ENCODE measurements at places on chromosomes 5 and 9.

GRCh38 chr5:3025392-3025791 lies 273.9 kb upstream of the IRX2 start:
- no peak for DNase-seq

GRCh38 chr9:89803403-89803802 lies 198.6 kb downstream of the GADD45G start:
- no peak for DNase-seq

DNA sequence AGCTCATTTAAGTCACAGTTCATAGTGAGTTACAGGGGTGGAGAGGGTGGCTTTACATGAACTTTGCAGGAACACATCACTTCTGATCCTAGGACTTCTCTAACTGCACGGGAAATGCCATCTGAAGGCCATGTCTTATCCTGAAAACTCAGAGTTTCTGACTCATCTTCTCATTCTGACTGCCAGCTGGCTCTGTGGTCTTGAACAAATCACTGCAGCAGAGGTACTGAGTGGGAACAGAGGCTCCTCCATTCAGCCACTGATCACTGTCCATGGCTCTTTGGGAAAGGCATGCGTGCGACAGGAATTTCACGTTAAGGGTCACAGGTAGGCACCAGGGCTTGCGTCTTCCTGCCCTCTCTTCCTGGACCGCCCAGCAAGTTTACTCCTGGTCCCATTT lies 114.6 kb upstream of the LRRTM2 start:
- DNase-seq: no peak

GRCh38 chr9:82333671-82334070 lies 345.1 kb downstream of the SPATA31D1 start:
- no peak for DNase-seq

DNA sequence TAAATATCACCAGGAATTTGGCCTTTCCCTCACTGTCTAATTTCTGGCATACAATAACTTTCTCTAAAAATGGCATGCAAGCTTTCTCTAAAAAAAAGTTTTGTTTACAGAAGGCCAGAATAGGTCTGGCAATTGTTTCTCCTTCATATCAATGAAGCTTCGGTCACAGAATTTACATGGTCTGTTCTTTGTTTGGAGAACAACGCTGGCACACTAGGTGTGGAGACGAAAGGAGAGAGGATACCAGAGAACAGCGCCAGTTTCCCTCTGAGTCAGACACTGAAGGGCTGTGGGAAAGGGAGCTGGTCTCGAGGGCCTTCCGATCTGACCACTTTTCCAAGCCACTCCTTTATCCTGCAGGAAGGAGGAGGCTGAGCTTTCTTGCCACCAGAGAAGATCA lies 60.1 kb upstream of the ITGA1 start:
- DNase-seq: no peak

GRCh38 chr9:113934829-113935676 lies 58.9 kb downstream of the ZNF618 start:
- DNase-seq: no peak

- DNase-seq: no peak
Observed at GRCh38 chr5:79401216-79401615, 112.7 kb downstream of the HOMER1 start.

DNA sequence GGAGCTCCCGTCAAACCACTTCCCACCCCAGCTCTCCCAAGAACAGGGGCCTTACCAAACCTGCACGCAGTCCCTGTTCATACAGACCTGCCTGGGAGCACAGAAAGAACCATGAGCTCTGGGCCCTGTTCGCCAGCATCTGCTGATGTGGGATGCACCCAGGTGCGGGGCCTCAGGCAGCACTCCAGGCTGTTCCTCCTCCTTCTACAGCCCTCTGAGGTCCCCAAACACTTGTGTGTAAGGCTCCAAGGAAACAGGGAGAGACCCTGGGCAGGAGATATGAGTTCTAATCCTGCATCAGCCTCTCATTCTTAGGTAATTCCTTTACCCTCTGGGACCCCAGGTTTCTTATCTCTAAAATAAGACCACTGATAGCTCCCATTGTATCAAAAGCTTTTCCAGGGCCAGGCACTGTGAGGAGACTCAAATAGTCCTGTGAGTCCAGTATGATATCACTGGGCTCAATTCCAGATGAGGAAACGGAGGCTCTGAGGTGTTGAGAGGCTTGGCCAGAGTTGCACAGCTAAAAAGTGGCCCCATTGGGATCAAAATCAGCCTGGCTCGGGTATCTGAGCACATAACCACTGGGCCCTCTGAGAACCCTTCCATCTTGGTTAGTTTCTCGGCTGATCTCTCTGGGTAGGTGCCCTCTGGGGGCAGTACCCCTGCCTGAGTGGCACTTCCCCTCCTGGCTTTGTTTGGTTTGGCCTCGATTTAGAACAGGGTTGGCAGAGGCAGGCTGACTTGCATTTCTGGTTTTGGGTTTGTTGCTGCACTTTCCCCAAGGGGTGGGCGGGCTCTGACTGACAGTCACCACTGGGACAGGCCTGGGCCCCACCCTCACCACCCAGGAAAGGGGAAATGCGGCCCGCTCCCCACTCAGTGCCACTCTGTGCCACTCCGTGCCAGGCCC lies 116.8 kb downstream of the RGS3 start:
- peak; percentile 60 for DNase-seq

GRCh38 chr9:33813712-33814641 lies 3.0 kb upstream of the UBE2R2 start:
- no peak for DNase-seq

GRCh38 chr5:128338649-128339048 lies 199.4 kb downstream of the FBN2 start:
- no peak for DNase-seq

GRCh38 chr9:75197561-75197960 lies 109.2 kb downstream of the OSTF1 start:
- no peak for DNase-seq

- no peak for DNase-seq
Observed at GRCh38 chr5:142660731-142661130, 25.2 kb downstream of the FGF1 start.

- DNase-seq: no peak
Observed at GRCh38 chr9:122200960-122201595, 27.7 kb downstream of the LHX6 start.

DNA sequence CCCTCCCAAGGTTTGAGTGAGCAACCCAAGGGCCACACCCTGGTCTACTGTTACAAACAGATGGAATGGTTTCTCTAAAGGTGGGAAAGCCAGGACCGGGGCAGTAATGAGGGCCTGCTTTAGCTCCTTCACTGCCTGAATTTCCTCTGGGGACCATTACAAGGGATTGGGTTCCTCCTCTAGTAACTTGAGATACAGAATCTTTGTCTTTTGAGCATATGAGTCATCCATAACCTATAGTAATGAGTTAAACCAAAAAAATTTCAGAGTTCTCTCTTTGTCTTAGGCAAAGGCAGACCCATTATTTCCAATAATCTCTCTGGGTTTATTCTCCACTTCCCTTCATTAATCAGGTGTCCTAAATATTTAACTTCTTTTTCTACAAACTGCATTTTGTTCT lies 618.8 kb downstream of the HINT1 start:
- DNase-seq: no peak

- DNase-seq: no peak
Observed at GRCh38 chr9:123036893-123037545, 3.6 kb downstream of the GPR21 start.

DNA sequence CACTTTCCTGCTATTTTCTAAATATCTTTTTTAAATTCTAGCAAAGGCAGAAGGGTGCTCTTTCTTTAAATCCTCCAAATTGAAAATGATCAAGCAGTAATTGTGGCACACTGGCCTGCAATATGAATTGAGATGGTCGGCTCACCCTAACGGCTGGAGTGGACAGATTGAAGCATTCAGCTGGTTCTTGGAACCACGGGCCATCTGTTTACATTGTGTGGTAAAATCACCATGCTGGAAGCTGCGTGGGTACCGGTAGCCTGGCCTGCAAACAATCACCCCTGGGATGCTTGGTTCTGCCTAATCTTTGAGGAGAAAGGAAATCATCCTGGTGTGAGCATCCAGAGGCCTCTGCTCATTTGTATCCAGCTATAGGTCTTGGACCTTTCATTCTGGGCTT lies 289.3 kb downstream of the ZNF608 start:
- DNase-seq: no peak

- no peak for DNase-seq
Observed at GRCh38 chr9:136857166-136857565, 5.0 kb downstream of the MAMDC4 start.

GRCh38 chr5:74334062-74334761 lies 306.3 kb downstream of the ENC1 start:
- no peak for DNase-seq

- DNase-seq: no peak
Observed at GRCh38 chr5:73118391-73118973, 1.9 kb upstream of the TMEM171 start.

GRCh38 chr5:113081091-113081839 lies 104.7 kb downstream of the DCP2 start:
- DNase-seq: no peak

GRCh38 chr5:139982157-139982974 lies 60.7 kb downstream of the NRG2 start:
- no peak for DNase-seq

GRCh38 chr9:127089631-127090081 lies 32.8 kb downstream of the ANGPTL2 start:
- DNase-seq: no peak

DNA sequence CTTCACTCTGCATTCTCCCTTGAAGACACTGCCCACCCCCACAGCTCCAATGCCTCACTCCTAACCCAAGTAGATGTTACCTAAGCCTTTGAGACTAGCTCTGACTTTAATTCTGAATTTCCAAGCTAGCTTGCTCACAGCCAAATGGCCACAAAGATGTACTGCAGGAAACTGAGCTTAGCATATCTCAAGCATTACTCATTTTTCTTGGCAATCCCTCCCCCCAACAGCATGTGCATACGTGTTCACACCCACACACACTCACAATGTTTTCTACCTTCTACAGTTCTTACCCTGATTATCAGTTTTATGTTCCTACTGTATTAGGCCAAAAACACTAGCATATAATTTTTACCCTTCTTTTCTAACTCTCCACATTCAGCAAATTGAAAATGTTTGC lies 13.7 kb upstream of the GRIA1 start:
- DNase-seq: no peak

- DNase-seq: no peak
Observed at GRCh38 chr5:171537070-171537849, 117.8 kb downstream of the FGF18 start.

DNA sequence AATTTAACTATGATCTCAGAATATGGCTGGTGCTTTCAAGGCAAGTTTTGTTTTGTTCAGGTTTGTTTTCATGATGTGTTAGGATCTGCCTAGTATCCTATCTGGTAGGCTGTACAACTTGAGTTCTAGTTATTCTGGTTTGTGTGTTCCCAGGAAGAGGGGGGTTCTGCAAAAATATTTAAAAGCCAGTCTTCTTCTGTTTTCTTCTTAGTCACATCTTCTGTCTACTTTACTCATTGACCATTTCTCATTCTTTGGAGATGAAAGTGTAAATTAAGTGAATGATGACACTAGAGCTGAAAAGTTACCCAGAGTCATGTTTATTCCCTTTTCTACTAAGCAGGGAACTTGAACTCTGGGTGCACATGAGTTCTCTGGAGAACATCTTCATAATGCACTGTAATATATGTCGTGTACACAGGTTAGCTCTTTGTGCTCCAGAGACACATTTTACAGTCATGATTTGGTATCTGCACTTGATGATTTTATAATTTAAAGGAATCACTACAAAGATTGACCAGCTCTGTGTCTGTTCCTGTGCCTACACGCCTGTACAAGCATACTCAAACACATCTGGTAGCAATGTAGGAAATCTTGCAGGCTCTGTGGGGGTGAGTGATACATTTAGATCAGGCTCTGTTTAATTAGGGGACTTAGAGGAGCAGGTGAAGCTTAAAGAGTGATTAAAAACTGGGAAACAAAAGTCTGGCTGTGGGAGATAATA lies 5.0 kb downstream of the SMAD5 start:
- no peak for DNase-seq

- no peak for DNase-seq
Observed at GRCh38 chr9:72462340-72462739, 59.1 kb upstream of the TMC1 start.

- DNase-seq: no peak
Observed at GRCh38 chr9:134593286-134594077, 48.1 kb upstream of the COL5A1 start.

- DNase-seq: no peak
Observed at GRCh38 chr9:99614341-99614740, 207.3 kb upstream of the NR4A3 start.

- DNase-seq: no peak
Observed at GRCh38 chr9:13816837-13817236, 497.1 kb downstream of the NFIB start.

- DNase-seq: no peak
Observed at GRCh38 chr9:95058121-95058785, 259.3 kb downstream of the FANCC start.

DNA sequence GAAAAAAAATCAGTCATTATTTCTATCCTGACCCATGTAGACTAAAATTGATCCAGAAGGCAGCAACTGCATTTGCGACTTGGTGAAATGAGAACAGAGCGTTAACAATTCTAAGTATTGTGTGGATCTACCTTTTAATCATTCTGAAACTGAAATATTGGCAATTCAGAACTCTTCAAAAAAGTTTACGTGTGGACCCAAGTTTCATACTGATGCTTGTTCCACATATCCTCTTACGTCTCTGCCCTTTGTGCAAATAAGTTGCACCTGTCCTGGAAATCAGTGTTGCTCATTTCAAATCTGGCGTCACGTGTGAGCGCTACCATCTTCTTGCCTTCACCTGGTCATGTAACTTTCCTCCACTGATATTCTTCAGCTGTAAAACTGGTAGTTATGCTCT lies 74.7 kb downstream of the NTRK2 start:
- no peak for DNase-seq

DNA sequence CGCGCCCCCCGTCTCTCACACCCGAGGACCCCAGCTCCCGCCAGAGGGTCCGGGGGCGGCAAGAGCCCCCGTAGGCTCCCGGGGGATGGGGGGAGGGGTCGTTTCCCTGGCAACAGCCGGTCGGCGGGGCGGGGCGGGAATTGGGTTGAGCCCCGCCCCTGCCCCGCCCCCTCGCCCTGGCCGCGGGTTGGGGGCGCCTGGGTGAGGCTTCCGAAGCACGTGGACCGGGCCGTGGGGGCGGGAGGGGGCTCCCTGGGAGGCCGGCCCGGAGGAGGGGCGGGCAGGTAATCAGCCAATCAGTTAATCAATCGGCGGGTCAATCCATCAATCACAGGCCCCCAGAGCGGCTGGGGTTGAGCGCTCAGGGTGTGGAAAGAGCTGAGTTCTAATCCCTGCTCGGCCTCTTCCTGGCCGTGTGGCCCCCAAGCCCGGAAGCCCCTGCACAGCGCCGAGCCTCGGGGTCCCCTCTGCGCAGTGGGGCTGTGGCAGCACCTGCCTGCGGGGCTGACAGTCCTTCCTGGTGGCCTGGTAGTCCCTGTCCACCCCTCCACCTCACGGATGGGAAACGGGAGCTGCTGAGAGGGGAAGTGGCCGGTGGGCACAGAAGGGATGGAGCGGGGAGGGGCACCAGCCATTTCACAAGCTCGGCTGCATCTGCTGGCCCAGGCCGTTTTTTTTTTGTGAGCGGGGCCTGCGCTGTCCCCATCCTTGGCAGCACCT lies 174.2 kb upstream of the IER5L start:
- no peak for DNase-seq

DNA sequence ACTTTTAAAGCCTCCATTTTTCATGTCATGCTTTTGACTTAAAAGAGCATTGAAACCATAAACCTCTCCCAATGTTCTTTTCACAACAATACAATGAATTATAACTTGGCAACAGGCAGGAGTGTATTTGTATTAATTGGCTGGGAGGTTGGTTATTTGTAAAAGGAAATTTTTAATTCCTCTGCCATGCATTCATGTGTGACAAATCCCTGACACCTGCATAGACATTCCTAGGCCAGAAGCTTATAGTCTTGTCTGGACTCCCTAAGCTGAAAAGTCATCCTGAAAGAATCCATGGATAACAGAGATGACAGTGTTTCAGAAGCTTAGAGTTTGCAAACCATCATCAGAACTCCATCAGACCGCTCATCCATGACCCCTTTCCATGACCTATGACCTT lies 76.3 kb upstream of the PTGER4 start:
- DNase-seq: no peak

All from stimulated activated CD8-positive, alpha-beta memory T cell treated with anti-CD3 and anti-CD28 coated beads, Interleukin-15, amount 100 ng/mL, for 48 hours (primary cell).